Fibroblast of upper back skin (primary cell): ENCODE measurements at places on chromosomes 16 and 17.

DNA sequence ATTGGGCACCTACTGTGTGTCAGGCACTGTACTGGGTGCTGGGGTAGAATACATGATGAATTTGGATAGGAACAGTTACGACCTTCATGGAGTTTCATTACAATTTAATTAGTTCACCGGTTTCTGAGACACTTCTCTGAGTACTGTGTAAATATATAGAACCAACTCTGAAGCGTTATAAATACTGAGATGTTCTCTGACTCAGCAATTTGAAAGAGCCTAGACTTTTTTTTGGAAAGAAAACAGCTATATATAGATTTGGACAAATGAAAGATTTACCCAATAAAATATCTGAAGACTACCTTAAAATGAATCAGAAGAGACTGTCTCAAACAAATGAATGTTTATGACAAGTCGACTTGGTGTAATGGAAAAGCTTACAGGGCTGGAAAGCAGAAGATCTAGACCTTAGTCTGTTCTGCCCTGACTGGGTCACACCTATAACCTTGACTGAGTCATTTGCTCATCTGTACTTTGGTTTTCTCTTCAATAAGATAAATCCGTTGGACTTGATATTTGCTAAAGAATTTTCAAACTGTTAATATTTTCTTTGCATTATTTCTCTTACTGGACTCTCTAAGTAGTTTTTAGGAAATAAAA lies 4.6 kb upstream of the GAN start:
- no peak for DNase-seq

GRCh38 chr17:67682196-67682595 lies 35.5 kb upstream of the NOL11 start:
- no peak for DNase-seq

- no peak for DNase-seq
Measured at GRCh38 chr16:16933861-16934260, 536.9 kb downstream of the XYLT1 start.

GRCh38 chr17:78176548-78177025 lies 8.2 kb downstream of the SYNGR2 start:
- DNase-seq, result peak; percentile 34

GRCh38 chr16:86202760-86203426 lies 303.9 kb downstream of the IRF8 start:
- no peak for DNase-seq

DNA sequence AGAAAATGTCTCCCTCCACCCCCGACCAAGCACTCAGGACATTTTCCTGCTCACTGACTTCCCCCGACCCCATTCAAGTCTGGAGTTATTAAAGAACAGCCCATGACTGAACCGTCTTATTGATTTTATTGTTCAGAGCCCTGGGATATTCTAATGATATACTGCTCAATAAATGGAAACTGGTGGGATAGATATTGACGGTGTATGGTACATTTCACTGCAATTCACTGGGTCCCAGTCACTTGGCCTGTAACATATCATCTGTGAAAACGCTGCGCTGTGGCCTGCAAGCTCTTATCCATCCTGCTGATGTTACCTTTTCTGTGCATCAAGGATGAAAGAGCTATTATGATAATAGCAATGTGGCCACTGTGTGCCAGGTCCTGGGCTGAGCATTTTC lies 258.2 kb downstream of the XYLT1 start:
- DNase-seq, result no peak

DNA sequence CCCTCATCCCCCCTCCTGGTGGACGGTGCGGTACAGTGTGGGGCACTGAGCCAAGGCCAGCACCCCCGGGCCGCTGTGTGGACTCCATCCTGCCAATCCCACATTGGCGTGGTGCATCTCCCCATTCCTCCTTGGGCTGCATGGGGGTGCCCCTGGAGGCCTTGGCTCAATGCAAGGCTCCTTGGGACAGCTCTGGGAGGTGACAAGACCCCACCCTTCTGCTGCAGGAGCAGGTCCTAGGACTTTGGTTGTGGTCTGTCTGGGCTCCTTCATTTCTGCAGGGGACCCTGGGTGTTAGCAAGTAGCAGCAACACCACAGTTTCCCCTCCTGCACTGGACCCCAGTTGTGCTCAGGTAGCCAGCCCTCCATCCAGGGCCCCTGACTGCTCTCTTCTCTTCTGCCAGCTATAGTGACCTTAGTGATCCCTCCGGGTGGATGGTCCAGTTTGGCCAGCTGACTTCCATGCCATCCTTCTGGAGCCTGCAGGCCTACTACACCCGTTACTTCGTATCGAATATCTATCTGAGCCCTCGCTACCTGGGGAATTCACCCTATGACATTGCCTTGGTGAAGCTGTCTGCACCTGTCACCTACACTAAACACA lies 1.3 kb downstream of the PRSS21 start:
- no peak for DNase-seq

DNA sequence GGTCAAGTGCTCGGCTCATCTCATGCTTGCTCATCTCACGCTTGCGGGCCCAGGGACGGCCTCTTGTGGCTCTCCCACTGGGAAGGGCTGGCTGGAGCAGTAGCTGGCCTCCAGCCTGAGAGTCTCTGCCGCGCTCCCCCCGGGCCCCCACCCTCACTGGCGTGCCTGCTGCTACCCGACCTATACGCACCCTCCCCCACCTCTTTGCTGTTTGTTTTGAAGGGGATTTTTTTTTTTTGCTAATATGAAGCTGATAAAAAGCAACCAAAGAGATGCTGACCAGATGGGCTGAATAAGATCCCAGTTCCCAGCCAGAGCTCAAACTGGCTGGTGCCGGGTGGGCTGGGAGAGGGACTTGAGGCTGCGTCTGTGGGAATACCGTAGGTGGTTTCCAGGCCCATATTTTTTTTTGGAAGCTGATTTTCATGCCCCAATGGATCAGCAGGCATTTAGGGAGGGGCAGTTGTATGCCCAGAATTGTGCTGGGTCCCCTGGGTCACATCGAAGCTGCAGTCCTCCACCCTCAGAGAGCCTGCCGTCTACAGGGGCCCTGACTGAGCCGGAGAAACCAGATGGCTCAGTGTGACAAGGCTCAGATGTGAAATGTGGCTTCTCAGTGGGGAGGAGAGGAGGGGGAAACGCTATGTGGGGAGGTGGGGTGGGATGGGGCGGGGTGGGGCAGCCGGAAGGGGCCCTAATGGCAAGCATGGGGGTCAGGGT lies 115.0 kb downstream of the RAP1GAP2 start:
- no peak for DNase-seq

DNA sequence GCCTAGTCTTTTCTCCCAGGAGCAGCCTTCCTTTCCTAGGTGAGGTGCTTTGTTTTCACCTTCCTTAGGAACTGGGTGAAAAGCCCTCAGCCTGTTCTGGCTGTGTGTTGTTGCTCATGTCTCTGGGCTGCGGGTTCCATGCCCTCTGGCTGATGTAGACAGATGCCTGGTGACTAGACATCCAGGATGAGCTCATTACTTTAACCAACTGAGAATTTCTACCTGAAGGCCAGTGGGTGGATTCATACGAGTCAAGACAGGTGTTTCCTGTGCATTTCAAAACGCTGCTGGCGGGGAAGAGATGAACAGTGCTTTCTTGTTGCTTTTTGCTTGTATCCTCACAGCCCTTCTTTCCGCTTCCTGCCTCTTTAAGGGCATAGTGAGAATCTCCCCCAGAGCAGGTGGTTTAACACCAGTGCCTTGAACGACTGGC lies 22.3 kb downstream of the SAP30BP start:
- DNase-seq, result no peak

- no peak for DNase-seq
Measured at GRCh38 chr17:8923762-8924161, 41.7 kb downstream of the PIK3R5 start.

DNA sequence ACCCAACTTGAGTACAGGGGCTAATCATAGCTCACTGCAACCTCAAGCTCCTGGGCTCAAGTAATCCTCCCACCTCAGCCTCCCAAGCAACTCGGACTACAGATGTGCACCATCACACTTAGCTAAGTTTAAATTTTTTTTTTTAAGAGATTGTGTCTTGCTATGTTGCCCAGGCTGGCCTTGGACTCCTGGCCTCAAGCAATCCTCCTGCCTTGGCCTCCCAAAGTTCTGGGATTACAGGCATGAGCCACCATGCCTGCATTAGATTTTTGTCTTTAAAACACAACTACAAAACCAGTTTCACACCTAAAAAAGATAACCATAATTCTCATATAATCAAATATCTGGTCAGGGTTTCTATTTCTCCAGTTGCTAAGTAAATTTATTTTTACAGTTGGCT lies 147.1 kb downstream of the CHD9 start:
- no peak for DNase-seq

DNA sequence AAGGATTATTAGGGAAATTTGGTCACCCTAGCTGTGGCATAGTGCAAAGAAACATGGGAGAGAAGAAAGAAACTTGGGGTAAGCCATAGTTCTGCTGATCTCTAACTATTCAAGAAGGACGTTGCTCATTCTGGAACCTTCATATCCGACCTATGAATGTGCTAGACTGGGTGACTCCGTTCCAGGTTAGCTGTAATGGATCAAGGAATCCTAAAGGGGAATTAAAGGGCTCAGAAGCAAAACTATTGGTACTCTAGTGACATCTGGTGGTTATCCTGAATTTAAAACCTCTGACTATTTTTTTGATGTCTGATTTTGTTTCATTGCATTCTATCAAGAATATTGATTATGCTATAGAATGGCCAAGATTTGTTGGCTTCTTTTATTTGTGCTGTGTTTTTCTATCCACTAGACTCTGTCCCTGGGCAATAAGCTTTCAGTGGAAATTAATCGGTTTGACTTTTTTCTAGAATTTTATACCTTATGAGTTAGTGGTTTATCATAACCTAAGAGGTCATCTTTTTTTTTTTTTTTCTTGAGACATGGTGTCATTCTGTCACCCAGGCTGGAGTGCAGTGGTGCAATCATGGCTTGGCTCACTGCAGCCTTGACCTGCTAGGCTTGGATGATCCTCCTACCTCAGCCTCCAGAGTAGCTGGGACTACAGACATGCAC lies 19.5 kb downstream of the PCTP start:
- peak; percentile 69 for DNase-seq
